ENCODE measurements at places on chromosomes 3 and 15.

GRCh38 chr3:63753567-63753966 lies 65.5 kb upstream of the C3orf49 start:
- no peak for DNase-seq

DNA sequence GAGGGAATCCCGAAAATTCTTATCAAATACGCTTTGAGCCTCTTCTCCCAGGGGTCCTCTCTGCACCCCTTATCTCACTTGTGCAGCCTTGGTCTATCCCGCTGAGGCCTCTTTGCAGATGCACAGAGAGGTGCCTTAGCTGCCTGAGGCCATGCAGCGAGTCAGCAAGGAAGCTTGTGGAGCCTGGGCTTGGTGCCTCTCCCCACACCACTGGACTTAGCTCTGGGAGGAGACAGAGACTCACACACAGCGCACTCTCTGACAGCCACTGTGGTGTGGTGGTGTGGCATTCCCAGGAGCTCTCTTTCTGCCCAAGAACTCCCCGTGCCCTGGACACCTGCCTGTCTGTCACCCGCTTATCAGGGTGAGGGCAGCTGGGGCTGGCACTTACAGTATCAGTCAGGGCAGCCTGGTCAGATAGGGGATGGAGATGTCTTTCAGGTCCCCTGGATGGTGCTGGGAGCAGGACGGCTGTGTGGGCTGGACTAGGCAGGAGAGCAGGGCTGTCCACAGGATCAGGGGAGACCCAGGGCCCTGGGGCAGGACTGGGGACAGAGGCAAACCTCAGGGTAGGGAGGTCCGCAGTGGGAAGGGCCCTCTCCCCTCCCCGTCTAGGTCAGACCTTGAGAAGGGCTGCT lies 10.2 kb upstream of the LINGO1 start:
- DNase-seq, result no peak

DNA sequence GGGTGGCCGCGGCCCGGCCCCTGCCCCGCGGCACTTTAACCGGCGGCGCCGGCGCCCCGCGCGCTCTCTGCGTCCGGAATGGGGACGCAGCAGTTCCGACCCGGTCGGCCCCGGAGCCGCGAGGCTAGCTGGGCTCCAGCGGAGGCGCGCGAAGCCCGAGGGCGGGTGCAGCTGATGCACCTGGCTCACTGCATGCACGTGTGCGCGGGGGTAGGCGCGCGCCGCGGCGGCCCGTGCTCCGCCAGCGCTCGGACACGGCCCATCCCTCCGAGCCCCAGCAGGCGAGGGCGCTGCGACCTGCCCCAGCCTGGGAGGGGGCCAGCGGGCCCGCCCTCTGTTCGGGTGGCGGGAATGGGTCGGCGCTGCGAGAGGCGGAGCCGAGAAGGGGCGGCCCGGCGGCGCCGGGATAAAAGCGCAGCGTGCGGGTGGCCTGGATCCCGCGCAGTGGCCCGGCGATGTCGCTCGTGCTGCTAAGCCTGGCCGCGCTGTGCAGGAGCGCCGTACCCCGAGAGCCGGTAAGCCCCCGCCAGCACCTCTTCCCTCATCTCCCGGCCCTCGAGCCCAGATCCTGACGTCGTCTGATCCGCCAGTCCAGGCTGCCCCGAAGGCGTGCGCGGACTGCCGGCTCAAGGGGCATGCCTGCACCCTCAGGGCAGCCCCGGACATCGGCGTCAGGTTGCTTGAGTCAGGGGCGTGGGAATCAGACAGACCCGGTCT lies at the start of the genes CHDH and IL17RB:
Gene CHDH, minus strand, starts transcription at position 286 of the 717 bp plus-strand sequence. CDS start 22,411 bp downstream, outside the sequence.
Gene IL17RB, plus strand, starts transcription at position 435 of the 717 bp plus-strand sequence. Its CDS starts 21 bp downstream, at position 456.
- DNase-seq, result no peak

- DNase-seq, result no peak
Observed at GRCh38 chr3:193837347-193837827, 244.4 kb downstream of the OPA1 start.

DNA sequence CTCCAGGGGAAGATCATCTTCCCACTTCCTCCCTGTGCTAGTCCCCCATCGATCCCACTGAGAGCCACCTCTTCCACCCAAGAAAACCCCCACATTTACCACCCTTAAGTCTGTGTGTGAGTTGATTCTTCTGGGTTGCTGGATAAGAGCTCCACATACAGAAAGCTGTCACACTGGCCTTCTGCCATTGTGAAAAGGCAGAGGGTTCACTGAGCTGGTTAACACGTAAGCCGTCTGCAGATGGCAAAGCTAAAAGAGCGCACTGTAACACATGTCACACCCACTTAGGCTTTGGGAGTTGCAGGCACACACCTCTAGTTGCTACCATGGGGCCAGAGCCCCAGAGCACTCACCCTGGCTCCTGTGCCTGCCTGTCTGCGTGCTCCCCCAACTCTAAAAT lies 309.8 kb upstream of the LRRC3B start:
- no peak for DNase-seq

- DNase-seq, result no peak
Observed at GRCh38 chr3:148006508-148006907, 597.3 kb downstream of the ZIC1 start.

DNA sequence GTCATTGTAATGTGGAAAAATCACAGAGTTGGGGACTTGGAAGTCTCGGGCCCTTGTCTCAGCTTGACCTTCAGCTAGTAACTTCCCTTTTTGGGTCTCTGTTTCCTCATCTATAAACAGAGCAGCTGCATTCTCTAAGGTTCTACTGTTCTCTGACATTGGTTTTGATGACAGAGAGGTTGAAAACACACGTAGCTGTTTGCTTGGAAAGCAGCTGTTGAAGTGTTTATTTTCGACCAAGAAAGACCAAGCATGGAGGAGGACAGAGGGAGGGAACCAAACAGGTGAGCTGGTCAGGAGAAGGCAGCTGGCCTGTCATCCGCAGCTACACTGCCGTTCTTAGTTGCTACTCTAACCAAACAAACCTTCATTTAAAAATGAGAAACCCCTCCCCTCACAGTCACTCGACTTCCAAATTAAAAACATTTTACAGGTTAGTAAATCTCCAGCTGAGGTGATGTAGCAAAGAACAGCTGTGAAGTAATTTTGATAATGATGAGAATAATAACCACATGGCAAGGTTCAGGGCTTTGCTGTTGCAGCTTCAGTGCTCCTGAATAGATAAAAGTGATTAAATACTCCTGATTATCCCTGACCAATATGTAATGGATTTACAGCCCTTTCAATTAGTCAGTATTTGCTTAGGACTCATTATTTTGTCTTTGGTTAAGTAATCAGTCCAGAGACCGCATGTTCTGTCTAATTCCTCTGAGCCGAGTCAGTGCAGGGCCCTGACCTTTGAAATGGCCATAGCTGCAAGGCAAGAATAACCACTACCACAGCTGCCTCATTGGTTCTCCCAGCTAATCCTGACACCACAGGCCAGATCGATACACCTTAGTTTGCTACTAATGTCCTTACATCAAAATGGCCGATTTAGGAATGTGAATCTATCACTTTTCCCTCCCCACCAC lies 65.3 kb downstream of the MEIS2 start:
- DNase-seq, result no peak

DNA sequence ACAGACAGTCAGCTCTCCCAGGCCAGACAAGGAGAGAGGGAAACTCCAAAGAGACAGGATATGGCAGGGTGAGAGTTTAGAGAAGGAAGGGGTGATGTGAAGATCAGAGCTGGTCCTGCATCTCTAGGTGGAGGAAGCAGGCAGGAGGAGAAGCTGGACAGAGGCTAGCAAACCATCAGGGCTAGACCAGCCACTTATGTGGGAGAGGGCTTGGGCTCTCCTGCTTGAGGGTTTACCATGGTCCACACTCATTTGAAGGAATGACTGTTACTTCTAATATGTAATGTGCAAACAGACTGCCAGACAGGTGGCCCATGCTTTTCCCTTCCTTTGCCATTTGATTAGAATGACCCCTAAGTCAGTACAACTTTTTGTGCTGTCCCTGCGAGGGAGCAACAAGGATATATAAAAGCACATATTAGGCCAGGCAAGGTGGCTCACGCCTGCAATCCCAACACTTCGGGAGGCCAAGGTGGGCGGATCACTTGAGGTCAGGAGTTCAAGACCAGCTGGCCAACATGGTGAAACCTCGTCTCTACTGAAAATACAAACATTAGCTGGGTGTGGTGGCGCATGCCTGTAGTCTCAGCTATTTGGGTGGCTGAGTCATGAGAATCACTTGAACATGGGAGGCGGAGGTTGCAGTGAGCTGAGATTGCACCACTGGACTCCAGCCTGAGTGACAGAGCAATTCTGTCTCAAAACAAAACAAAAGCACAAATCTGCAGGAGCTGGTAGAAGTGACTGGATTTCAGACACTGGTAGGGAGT lies 41.0 kb upstream of the MANF start:
- no peak for DNase-seq
